ENCODE measurements at places on chromosomes 4 and X. TPM values are rescaled to one million over a fixed set of nuclear protein-coding genes. Genes with fewer than 3 reads are reported as not detected.

SRPX2 gene
- total RNA-seq, result 8.1 TPM

VSIG1 gene
- total RNA-seq, result not detected

MORC4 gene
- 5.9 TPM for total RNA-seq

CLNK gene
- total RNA-seq, result 0.13 TPM

TECRL gene
- not detected for total RNA-seq

DCAF4L1 gene
- 0.53 TPM for total RNA-seq

RENBP gene
- 13.3 TPM for total RNA-seq

PGAM4 gene
- not detected for total RNA-seq

GRCh38 chrX:1912193-1912592, 297.3 kb downstream of the ASMT start:
- no peak for DNase-seq

DNA sequence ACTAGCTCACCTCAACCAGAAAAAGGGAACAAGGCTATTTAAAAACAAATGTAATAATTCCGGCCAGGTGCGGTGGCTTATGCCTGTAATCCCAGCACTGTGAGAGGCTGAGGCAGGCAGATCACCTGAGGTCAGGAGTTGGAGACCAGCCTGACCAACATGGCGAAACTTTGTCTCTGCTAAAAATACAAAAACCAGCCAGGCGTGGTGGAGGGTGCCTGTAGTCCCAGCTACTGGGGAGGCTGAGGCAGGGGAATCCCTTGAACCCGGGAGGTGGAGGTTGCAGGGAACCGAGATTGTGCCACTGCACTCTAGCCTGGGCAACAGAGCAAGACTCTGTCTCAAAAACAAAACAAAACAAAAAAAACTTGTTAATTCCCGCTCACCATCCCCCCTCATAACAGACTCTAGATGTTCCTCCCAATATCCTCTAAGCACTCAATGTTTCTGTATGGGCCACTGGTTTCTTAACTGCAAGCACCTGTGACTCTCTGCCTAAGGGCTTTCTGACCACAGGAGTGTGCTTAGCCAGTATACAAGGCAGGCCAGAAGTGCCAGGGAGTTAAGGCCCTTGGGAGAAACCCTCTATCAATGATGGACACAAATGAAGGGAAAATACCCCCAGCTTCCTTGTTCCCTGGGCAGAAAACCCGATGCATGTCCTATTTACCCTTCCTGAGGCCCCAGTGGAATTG, 21.0 kb upstream of the THOC2 start:
- DNase-seq, result no peak

GRCh38 chr4:140158365-140159030, 4.5 kb upstream of the MAML3 start:
- DNase-seq, result peak; percentile 46

- DNase-seq, result no peak
Observed at GRCh38 chrX:19863212-19863856, 24.1 kb downstream of the SH3KBP1 start.

DNA sequence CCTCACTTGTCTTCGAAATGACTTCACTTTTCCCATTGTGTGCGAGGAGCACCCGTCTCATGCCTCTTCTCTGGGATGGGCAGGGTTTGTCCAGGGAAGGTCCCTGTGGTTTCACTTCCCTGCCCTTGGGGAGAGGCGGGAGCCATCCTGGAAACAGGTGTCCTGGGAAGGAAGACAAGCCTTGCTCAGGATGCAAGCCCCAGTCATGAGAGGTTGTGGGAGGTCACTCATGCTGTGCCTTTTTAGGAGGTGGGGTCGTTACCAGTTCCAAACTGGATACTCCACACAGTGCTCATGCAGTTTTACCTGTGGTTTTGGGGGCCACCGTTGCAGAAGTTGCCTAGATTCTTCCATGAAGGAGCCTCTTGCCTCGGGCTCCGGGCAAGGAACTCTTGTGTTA, 3.8 kb downstream of the RGS12 start:
- no peak for DNase-seq

DNA sequence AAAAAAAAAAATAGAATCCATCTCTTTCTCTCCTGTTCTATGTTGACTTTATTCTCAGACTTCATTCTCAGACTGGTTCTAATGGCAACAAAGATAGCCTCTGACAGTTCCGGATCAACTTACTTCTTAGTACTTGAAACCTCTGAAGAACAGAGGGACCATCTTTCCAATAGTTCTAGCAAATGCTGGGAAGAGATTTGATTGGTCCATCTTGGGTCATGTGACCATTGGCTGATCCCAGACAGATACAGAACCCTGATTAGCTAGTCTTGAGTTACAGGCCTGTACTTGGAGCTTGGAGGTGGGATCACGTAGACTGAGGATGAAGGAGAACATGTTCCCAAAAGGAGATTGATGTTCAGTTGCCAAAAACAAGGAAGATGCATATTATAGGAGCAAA, 66.9 kb upstream of the STIM2 start:
- no peak for DNase-seq

DNA sequence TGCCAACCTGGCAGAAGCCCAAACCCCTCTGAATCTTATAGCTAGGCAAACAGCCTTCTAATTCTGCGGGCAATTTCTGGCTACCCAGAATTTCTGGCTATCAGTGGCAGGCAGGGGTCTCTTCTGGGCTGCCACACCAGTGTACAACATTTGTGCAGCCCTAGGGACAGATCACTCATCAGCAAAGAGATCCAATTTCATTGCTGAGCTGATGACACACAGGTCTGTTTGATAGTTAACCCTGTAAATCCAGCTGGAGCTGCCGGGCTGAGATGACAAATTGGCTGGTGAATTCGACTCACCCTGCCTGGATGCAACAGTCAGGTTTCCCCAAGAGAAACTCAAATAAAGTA, 2.4 kb downstream of the MID1 start:
- DNase-seq, result no peak

DNA sequence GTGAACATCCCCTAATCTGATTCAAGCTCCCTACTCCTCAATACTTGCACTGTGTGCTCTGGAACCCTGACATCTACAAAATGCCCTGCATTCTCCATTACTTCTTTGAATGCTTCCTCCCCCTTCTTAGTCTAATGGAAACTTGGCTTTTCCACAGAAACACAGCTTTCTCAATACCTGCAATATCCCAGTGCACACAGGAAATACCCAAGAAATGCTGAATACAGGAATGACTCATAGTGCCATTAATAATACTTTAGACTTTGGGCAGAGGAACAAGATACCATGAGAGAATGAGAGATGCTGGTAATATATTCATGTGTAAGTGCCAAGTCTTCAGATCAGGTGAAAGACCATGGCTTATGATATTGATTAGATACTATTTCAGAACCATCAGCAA, 5.6 kb downstream of the QRFPR start:
- no peak for DNase-seq

GRCh38 chrX:47612418-47612817, 7.2 kb downstream of the SYN1 start:
- DNase-seq, result no peak

DNA sequence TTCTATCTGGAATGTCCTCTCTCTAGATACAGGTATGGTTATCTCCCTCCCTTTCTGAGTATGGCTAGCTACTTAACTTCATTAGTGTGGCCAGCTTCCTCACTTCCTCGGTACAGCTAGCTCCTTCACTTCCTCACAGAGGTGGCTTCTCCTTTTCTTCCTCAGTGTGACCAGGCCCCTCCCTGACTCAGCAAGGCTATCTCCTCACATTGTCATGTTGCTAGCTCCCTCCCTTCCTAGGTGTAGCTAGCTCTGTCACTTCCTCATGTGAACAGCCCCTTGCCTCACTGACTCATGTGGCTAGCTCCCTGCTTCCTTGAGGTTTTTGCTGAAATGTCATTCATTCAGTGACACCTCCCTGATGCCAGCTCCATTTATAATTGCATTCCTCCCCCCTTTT, 67.3 kb upstream of the DDIT4L start:
- no peak for DNase-seq

DNA sequence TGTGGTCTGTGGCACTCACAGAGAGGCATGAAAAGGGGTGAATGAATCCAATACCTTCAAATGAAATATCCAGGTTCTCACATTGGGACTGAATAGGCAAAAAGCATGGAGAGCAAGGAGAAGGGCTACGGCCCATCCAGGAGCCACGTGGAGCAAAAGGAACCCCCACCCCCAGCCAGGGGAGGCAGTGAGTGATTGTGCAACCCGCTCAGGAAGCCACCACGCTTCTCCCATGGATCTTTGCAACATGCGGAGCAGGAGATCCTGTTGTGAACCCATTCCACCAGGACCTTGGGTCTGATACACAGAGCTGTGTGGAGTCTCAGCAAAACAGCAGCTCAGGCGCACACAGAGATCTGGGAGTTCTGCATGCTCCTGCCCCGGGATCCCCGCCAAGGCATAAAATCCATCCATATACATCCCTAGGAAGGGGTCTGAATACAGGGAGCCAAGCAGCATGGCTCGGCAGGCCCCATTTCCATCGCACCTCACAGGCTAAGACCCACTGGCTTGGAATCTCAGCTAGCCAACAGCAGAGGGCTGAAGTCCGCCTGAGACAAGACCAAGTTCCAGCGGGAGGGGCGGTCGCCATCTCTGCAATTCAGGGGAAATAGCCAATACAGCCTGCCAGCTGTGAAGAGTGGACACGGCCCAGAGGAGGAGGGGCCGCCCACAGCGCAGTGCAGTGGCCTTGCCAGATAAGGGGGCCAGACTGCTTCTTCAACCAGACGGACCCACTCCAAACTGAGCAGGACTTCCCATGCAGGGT, 80.2 kb downstream of the FGF16 start:
- DNase-seq, result no peak

GRCh38 chrX:119942831-119943184, 743 bp downstream of the NKAP start:
- DNase-seq, result no peak

GRCh38 chrX:153554519-153555167, 37.2 kb downstream of the ATP2B3 start:
- peak; percentile 48 for DNase-seq

DNA sequence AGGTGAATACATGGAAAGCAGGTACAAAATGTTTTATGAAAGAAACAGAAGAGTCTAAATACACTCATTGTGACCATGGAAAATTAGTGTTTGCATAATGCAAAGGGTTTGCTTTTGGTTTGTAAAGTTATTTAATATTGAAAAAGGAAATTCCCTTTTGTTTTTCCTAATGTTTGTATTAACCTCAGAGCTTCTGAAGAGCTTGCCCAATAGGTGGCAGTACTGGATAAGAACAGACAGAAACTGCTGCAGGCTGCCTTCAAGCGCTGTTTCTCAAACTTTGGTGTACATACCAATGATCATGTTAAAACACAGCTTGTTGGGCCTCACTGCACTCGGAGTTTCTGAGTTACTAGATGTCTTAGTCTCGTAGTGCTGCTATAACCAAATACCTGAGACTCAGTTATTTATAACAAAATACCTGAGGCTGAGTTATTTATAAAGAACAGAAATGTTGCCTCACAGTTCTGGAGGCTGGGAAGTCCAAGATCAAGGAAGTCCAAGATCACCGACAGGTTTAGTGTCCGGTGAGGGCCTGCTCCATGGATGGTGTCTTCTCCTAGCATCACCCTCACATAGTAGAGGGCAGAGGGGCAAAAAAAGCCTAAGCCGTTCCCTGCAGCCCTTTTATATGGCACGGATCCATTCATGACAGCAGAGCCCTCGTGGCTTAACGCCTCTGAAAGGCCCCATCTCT, 54.2 kb downstream of the SUPT20HL2 start:
- DNase-seq, result peak; percentile 56

DNA sequence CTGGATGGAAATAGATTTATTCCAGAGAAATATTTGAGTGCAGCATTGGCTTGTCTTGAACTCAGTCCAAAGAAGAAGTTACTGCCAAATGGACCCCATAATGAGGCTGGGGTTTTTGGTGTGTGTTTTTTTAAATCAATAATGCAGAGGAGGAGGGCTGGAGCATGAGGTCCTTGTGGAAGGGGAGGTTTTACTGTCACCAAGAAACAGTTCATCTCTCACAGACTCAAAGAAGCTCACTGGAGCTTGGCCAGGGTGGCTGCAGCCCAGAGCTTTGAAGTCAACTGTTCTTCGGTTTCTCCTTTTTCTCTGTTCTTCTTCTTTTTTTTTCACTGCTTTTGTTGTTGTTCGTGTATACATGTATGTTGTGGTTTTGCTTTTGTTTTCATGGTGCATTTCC, 377.7 kb downstream of the FBXW7 start:
- DNase-seq, result no peak

DNA sequence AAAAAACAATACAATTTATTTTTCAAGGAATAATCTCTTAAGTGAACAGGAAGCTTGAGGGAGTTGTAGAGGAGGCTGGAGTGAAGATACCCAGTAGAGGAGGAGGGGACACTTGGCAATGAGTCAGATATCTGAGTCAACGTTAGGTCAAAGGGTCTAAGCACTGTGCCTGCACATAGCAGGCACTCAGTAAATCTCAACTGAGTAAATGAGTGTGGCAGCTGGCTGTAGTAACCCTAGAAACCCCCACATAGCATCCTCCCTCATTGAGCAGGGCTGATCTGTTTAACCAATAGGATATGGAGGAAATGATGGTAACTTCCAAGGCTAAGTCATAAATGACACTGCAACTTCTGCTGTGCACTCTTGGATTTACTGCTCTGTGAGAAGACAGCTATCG, 186.0 kb upstream of the FAM241A start:
- DNase-seq, result peak; percentile 69

- DNase-seq, result no peak
Observed at GRCh38 chrX:22486296-22486695, 213.6 kb downstream of the CBLL2 start.

DNA sequence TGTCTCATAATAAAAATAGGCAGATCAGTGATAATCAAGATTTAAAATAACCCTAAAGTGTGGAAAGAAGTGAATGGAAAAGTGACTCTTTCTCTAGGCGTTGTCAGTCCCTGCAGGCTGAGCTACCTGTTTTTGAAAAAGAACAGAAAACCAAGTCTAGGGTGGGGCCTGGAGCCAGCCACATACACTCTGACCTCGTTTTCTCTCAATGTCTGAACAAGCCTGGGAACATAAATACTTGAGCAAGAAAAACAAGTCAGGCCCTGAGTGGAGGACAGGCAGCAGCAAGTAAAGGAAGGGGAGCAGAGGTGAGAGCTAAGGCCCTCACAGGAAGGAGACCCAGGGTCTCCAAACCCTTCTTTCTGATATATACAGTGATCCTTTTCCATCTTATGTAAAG, 91.7 kb upstream of the HPF1 start:
- DNase-seq, result no peak

Measured in Peyer's patch (tissue), 4 donors.